NCI-H1048 (cell line): ENCODE measurements at places on chromosomes 5 and 9.

GRCh38 chr5:52007230-52007858 is 624.1 kb downstream of the ISL1 start:
- DNase-seq = no peak

- no peak for DNase-seq
Measured at GRCh38 chr5:17069995-17070511, 134.0 kb upstream of the MYO10 start.

DNA sequence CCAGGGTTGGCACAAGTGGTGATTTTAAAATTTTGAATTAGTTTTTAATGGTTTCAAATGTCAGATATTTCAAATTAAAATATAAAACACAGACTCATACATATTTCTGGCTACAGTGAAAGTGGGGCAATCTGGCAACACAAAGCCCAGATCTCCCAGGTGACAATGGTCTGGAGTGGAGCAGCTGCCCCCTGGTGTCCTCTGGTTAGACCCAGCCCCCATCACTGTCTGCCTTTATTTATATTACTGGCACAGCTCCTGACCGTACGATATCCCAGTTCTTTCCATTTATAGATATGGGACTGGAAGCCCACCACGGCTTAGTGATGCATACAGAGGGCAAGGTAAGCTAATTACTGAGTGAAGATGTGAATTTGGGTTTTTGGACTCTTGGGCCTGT is 37.3 kb downstream of the MACIR start:
- no peak for DNase-seq

GRCh38 chr5:126937771-126938170 is 92.6 kb downstream of the MARCHF3 start:
- no peak for DNase-seq

DNA sequence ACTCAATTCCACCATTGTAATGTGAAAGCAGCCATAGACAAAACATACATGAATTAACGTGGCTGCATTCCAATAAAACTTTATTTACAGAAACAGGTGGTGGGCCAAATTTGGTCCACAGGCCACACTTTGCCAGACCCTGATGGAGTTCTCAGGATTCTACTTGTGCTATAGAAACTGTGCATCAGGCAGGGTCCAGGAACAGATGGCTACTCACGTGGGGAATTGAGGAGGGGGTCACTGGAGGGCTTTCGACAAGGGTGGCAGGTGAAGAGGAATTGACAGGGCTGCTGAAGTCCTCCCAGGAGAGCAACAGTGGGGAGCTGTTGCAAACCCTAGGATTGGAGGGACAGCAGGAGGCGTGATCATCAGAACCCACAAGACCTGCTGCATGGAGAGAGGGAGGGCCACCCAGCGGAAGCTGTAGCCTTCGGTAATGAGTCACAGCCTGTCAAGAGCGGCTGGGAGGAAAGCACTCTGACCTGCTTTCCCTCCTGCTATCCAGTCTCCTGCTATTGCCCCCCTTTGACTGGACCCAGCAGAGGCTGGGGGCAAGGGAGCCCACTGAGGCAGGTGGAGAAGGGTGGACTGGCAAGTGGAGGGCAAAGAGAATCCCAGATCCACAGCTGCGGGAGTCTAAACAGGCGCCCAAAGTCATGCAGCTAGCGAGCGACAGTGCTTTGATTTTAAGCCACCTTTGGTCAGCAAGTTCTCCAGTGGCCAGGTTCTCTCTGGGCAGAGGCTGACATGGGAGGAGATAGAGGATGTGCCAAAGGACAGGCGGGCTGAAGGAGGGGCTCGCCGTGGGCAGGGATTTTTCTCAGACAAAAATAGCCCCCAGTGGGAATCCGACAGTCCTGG is 138.3 kb upstream of the SMIM23 start:
- DNase-seq = no peak

DNA sequence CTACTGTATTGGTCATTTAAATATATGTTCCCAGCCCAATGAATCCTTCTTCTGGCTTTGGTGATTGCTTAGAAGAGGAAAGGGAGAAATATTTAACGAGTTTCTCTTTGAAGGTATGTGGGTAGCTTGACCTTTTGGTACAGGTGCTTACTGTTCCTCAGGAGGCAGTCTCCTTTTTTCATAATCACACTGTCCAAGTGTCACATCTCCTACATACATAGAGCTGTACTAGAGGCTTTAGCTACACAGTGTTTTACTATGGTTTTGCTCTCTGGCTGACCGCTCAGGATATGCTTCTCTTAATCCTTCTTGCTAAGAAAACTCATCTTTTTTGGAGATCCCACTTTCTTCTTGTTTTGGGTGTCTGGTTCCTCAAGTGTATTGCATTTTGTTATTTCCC is 6.9 kb downstream of the ERBIN start:
- DNase-seq = no peak
